ENCODE measurements at places on chromosomes 12 and 14. TPM values are rescaled to one million over a fixed set of nuclear protein-coding genes. Genes with fewer than 3 reads are reported as not detected.

Gene ACOT6
- total RNA-seq: not detected

Gene PTHLH
- 34.4 TPM for total RNA-seq

Gene TMEM30B
- 0.22 TPM for total RNA-seq

Gene C1QL4
- 4.3 TPM for total RNA-seq

Gene PMCH
- total RNA-seq: not detected

Gene CFAP54
- 0.91 TPM for total RNA-seq

Gene GPRC5A
- total RNA-seq: 405 TPM

Gene IKZF4
- 3.4 TPM for total RNA-seq

Gene TAS2R42
- total RNA-seq: not detected

Gene CAPS2
- 1.5 TPM for total RNA-seq

Gene GUCY2C
- total RNA-seq: not detected

Gene RILPL2
- total RNA-seq: 1.7 TPM

Gene CCDC197
- not detected for total RNA-seq

Gene ZFC3H1
- 15.7 TPM for total RNA-seq

Gene FAM90A1
- not detected for total RNA-seq

Gene SERPINA12
- total RNA-seq: not detected

Gene FAM181A
- total RNA-seq: not detected

Gene SPRYD3
- 37.0 TPM for total RNA-seq

Gene CLEC1B
- not detected for total RNA-seq

Gene ISM2
- 0.48 TPM for total RNA-seq

Gene CDH24
- total RNA-seq: 5.2 TPM

Gene REM2
- total RNA-seq: 0.46 TPM

Gene PTPRQ
- 0.02 TPM for total RNA-seq

Gene IL31
- total RNA-seq: not detected

Gene FSCB
- not detected for total RNA-seq

Gene B4GALNT3
- 1.0 TPM for total RNA-seq

Gene CMA1
- total RNA-seq: not detected

Gene PZP
- not detected for total RNA-seq

Gene GPRC5D
- total RNA-seq: not detected

Gene SDR39U1
- total RNA-seq: 42.7 TPM

Gene KRT79
- total RNA-seq: 0.21 TPM

All from A549 treated with RU486 at 1 μM for 4 hours (cell line).